ENCODE measurements at places on chromosomes 4 and X. TPM values are rescaled to one million over a fixed set of nuclear protein-coding genes. Genes with fewer than 3 reads are reported as not detected.
A peak's percentile ranks its signal among the peaks of the same experiment; 100 is the strongest.

- no peak for DNase-seq
- no peaks in the 10 kb centered on the region for H3K36me3 ChIP-seq
- no peak overlapping the region for H3K27ac ChIP-seq
- no peaks in the 10 kb centered on the region for H3K4me1 ChIP-seq
- no peak overlapping the region for H3K4me3 ChIP-seq
- H3K27me3 ChIP-seq: no peaks in the 10 kb centered on the region
These were observed 458.8 kb upstream of the LCORL start for GRCh38 chr4:18480342-18480741.

VSIG1 gene
- not detected for total RNA-seq

GABRB1 gene
- not detected for total RNA-seq

ADH6 gene
- total RNA-seq: not detected

GRCh38 chr4:109887071-109887470, 25.6 kb upstream of the EGF start:
- no peaks in the 10 kb centered on the region for H3K36me3 ChIP-seq
- H3K4me1 ChIP-seq: no peaks in the 10 kb centered on the region
- H3K27me3 ChIP-seq: peaks cover 19% of the 10 kb centered on the region
- no peak for DNase-seq

DNA sequence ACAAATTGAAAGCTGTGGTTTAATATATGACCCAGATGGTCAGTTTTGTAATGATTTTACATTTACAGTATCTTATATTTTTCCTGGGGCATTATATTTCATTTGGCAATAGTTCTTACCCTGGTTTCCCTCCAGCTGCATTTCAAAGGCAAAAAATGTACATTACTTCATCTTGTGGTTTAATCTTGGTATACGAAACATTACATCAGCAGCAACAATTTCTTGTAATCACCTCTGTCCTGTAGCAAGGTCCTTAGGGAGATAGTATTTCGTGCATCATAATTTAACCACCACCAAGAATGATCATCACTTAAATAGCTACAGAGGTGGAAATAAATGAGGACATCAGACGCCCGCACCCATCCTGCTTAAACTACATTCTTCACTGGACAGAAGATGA, 48.8 kb downstream of the HS6ST2 start:
- H3K27ac ChIP-seq: no peak overlapping the region
- no peak for DNase-seq
- H3K4me3 ChIP-seq: no peak overlapping the region
- H3K4me1 ChIP-seq: no peaks in the 10 kb centered on the region

GRCh38 chrX:150547375-150548115, 20.9 kb upstream of the MTM1 start:
- DNase-seq: no peak
- peaks cover 36% of the 10 kb centered on the region for H3K4me1 ChIP-seq
- H3K27ac ChIP-seq: no peak overlapping the region
- H3K4me3 ChIP-seq: peak overlapping the region; percentile 47

SMARCA1 gene
- total RNA-seq: not detected

- no peak overlapping the region for H3K4me3 ChIP-seq
- H3K4me1 ChIP-seq: no peaks in the 10 kb centered on the region
- no peak for DNase-seq
- H3K36me3 ChIP-seq: no peaks in the 10 kb centered on the region
These were observed 460.3 kb downstream of the ZIC3 start for GRCh38 chrX:138026211-138026610.

GLRA3 gene
- total RNA-seq: not detected

- peaks cover 1% of the 10 kb centered on the region for H3K36me3 ChIP-seq
- no peaks in the 10 kb centered on the region for H3K27me3 ChIP-seq
- no peak for DNase-seq
- no peak overlapping the region for H3K4me3 ChIP-seq
These were observed 51.3 kb upstream of the MAOA start for GRCh38 chrX:43604753-43605152.

KDR gene
- total RNA-seq: not detected

- no peaks in the 10 kb centered on the region for H3K36me3 ChIP-seq
- no peaks in the 10 kb centered on the region for H3K27me3 ChIP-seq
- no peak overlapping the region for H3K4me3 ChIP-seq
- no peaks in the 10 kb centered on the region for H3K4me1 ChIP-seq
- no peak overlapping the region for H3K27ac ChIP-seq
- DNase-seq: no peak
These were observed 197.6 kb downstream of the KIT start for GRCh38 chr4:54855191-54855854.

DNA sequence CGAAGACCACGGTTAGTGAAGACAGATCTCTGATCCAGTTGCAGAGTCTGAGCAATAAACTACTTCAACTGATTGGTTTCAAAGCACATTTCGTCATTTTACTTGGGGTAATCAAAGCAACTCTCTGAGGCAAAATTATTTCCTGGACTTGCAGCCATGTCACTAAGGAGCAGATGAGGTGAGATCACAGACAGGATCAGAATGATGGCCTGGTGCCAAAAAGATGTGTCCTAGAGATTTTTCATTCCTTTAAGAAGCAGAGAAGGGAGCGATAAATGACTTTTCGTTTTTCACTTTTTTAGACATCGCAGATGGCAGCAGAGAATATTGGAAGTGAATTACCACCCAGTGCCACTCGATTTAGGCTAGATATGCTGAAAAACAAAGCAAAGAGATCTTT, 83.9 kb downstream of the PTTG2 start:
- no peak for DNase-seq
- peaks cover 14% of the 10 kb centered on the region for H3K36me3 ChIP-seq
- H3K27ac ChIP-seq: no peak overlapping the region
- H3K4me3 ChIP-seq: no peak overlapping the region

DNA sequence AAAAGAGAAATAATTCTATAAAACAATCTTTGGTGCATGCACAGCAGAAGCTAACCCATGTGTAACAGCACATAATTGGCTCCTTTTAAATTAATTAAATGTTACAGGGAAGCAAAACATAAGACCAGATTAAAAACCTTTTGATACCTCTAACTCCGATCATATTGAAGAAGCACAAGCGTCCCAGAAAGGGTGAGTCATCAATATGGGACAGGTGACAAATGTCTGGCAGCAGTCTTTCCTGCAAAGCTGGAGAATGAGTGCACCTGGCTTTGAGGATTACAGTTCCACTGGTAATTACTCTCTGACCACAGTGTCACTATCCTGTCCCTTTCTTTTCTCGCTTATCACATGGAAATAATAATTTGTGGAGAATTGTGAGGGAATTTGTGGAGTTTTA, 94.6 kb downstream of the FAM9B start:
- no peaks in the 10 kb centered on the region for H3K27me3 ChIP-seq
- DNase-seq: no peak
- H3K36me3 ChIP-seq: no peaks in the 10 kb centered on the region
- H3K4me3 ChIP-seq: no peak overlapping the region

DNA sequence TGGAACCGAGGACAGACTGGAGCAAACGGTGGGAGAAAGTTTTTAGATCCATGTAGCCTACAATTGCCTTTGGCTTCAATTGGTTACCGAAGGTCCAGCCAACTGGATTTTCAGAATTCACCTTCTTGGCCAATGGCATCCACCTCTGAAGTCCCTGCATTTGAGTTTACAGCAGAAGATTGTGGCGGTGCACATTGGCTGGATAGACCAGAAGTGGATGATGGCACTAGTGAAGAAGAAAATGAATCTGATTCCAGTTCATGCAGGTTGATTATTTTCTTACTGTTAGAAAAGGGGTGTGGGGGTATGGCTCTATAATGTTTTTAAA, 702 bp downstream of the KLHL5 start:
- H3K4me1 ChIP-seq: peaks cover 2% of the 10 kb centered on the region
- DNase-seq: no peak
- no peaks in the 10 kb centered on the region for H3K27me3 ChIP-seq

DNA sequence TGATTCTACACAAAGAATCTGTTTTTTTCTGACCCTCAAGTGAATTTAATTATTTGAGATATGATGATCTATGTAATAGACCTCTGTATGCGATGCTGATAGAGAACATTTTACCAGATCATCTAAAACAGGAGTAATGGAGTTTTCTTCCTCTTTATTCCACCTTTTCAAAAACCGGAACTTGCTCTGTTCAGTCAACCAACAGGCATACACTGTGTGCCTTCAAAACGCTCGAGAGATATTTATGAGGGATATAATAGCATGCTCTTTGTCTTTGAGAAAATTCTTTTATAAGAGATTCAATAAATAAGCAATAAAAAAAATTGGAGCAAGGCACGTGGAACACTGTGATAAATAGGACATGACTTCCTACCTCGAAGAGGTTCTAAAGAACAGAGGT, 2.0 kb downstream of the NYX start:
- H3K4me1 ChIP-seq: peaks cover 12% of the 10 kb centered on the region
- no peak overlapping the region for H3K27ac ChIP-seq
- no peak overlapping the region for H3K4me3 ChIP-seq

- H3K27ac ChIP-seq: peak overlapping the region; percentile 99
- H3K36me3 ChIP-seq: peaks cover 10% of the 10 kb centered on the region
- no peaks in the 10 kb centered on the region for H3K27me3 ChIP-seq
- H3K4me3 ChIP-seq: peak overlapping the region; percentile 81
- peak; percentile 97 for DNase-seq
These were observed 109.5 kb downstream of the GNL3L start for GRCh38 chrX:54639346-54640102.

DNA sequence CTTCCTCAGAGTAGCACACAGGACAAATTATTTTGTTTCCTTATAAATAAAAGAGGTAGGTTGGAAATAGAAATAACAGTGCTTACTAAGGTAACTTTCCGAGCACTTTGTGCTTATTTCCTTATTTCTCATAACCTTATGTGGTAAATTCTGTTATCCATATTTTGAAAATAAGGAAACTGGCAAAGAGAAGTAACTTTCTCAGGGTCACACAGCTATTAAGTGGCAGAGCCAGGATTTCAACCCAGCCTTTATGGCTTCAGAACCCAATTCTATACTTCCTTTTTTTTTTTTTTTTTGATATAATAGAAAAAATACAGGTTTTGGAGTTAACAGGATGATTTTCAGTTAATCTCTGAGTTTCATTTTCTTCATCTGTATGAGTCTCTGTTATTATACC, 3.3 kb downstream of the UTP3 start:
- no peak overlapping the region for H3K4me3 ChIP-seq
- H3K27ac ChIP-seq: peak overlapping the region; percentile 0
- no peaks in the 10 kb centered on the region for H3K27me3 ChIP-seq
- DNase-seq: no peak
